ENCODE measurements at places on chromosomes 4 and X.

GRCh38 chr4:176545872-176546271 lies 226.1 kb downstream of the SPCS3 start:
- DNase-seq = peak; percentile 11

- DNase-seq = no peak
Measured at GRCh38 chr4:152352215-152352614, 183.7 kb downstream of the FBXW7 start.

GRCh38 chrX:23953908-23954269 lies 46.1 kb downstream of the CXorf58 start:
- no peak for DNase-seq

DNA sequence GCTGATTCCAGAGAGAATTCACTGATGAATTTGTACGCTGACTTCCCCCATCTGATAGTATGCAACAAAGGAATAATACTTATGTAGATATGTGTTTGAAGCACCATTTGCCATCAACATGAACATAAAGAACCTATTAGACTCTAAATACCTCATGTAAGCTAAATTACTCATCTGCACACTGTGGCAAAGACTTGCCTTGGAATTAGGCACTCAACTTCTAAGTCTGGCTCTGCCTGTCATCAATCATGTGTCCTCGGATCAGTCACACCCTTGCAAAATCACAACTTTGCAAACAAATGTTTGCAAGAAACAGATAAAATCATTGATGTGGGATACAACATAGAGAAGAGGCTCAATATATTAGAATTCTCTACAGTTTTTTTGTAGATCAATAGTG lies 169.9 kb upstream of the LDB2 start:
- DNase-seq = no peak

DNA sequence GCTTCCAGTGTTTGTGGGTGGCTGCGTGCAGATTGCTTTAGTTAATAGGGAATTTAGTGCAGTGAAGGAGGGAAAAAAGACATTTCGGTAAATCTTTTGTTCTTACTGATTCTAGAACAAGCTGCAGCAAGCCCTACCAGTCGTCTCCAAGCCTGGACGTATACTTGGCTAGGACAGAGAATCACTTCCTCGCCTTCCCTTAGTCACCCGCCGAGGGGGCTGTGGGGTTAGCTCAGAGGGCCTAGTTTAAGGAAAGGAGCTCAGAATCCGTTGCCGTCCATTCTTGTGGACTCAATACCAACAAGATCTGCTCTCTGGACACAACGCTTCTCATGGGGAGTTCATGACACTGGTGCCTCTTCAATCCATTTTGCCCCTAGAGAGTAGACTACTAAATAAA lies 36.3 kb upstream of the FAT1 start:
- DNase-seq = no peak

DNA sequence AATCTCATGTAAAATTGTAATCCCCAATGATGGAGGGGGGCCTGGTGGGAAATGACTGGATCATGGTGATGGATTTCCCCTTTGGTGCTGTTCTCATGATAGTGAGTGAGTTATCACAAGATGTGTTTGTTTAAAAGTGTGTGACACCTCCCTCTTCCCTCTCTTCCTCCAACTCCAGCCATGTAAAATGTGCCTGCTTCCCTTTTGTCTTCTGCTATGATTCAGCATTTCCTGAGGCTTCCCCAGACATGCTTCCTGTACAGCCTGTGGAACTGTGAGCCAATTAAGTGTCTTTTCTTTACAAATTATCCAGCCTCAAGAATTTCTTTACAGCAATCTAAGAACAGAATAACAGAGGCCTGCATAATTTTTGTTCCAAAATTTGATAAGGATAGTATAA lies 85.2 kb downstream of the ANAPC10 start:
- DNase-seq = peak; percentile 83

- no peak for DNase-seq
Measured at GRCh38 chr4:99126376-99126775, 17.7 kb downstream of the ADH4 start.

GRCh38 chr4:61541459-61541858 lies 341.3 kb downstream of the ADGRL3 start:
- DNase-seq = no peak

DNA sequence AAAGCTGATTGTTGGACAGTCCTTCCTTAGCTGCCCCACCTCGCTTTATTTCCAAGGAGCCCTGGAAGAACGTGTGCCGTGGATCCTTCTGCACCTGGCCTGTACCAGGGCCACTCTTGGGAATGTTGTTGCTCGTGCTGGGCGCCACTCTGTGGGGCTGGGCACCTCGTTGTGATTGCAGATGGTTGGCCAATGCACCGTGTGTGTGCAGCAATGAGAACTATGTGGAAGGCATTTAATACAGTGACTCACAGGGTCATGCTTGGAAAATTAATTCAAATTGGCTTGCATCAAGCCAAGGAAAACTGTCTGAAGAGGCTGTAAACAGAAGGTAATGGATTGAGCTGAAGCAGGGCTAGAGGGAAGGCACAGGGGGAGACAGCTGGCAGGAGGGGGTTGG lies 37.0 kb upstream of the CD99L2 start:
- peak; percentile 9 for DNase-seq

DNA sequence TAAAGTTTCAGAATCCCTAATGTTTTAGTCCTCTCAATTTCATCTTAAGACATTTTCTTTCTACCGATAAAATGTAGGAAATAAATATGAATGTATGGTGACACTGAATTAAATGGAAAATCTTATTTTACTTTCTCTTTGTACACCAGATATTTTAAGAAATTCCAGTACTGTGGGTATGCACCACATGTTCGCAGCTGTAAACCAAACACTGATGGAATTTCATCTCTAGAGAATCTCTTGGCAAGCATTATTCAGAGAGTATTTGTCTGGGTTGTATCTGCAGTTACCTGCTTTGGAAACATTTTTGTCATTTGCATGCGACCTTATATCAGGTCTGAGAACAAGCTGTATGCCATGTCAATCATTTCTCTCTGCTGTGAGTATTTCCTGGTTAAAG lies 26.9 kb downstream of the C4orf46 start:
- no peak for DNase-seq

DNA sequence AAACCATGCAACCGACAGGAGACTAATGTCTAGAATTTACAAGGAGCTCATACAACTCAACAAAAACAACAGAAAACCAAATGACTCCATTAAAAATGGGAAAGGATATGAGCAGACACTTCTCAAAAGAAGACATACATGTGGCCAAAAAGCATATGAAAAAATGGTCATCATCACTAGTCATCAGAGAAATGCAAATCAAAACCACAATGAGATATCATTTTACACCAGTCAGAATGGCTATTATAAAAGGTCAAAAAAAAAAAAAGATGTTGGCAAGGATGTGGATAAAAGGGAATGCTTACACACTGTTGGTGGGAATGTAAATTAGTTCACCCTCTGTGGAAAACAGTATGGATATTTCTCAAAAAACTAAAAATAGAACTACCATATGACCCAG lies 50.5 kb upstream of the CHRDL1 start:
- DNase-seq = peak; percentile 66

DNA sequence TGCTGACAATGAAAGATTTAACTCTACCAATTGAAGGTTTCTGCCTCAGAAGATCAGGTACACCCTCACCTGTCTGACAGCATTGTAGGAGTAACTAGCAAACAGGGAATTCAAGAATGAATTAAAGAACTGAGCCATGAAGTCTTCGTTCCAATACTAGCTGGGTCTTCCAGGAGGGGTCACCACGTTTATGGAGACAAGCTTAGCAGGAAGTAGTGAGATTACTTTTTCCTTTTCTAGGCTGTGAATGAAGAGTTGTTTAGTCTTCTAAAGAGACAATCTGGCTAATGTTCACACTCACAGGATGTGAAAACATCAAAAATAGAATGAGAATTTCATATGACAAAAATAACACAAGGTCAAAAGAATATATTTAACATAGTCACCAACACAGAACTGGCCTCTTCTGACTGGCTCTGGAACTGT lies 54.9 kb downstream of the REELD1 start:
- DNase-seq = no peak

GRCh38 chr4:54614149-54614548 lies 43.6 kb upstream of the KIT start:
- no peak for DNase-seq

- no peak for DNase-seq
Measured at GRCh38 chr4:32607978-32608377, 1887.8 kb downstream of the PCDH7 start.

DNA sequence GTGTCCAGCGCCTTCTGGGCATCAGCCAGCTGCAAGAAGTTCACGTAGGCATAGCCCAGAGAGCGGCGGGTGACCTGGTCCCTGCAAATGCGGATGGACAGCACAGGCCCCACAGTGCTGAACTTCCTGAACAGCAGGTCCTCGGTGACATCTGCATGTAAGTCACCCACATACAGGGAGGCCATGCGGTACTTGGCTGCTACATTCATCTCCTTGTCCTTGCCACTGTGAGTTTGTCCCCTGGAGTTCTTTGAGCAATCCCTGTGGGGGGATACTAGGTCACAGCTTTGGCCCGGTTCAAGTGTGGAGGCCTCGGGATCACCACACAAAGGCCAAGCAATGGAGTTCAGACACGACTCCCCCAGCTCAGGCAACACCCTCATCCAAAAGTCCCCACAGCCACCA lies 776 bp downstream of the PABPC4L start:
- no peak for DNase-seq

GRCh38 chrX:41317477-41318208 lies 16.3 kb upstream of the DDX3X start:
- no peak for DNase-seq

DNA sequence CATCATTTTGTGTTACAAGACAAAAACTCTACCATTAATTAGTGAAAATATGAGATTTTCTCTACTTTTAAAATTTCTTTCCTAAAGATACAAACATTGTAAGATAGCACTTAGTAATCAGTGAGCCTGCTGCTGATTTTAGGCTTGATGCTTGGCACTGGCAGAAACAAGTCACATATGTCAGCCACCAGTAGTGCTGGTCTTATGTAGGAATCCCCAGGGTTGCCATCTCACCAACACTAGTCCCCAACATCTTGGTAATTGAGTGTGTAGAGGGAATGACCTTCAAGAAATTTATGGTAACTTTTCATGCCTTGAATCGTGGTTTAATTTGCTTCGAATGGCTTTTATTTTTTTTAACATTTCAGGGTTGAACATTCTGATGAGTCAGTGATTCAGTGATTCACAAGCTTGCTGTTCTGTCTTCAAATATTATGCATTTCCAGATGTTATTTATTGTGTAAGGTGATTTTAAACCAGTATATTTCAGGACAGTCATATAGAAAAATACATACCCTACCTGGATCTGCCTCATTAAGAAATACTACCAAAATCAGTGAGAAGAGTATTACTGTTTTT lies 11.9 kb downstream of the EXOC1 start:
- DNase-seq = peak; percentile 81

Data from HT1080 (cell line).